Caco-2 (cell line): ENCODE measurements at places on chromosomes 6 and 20.
A peak's percentile ranks its signal among the peaks of the same experiment; 100 is the strongest.

DNA sequence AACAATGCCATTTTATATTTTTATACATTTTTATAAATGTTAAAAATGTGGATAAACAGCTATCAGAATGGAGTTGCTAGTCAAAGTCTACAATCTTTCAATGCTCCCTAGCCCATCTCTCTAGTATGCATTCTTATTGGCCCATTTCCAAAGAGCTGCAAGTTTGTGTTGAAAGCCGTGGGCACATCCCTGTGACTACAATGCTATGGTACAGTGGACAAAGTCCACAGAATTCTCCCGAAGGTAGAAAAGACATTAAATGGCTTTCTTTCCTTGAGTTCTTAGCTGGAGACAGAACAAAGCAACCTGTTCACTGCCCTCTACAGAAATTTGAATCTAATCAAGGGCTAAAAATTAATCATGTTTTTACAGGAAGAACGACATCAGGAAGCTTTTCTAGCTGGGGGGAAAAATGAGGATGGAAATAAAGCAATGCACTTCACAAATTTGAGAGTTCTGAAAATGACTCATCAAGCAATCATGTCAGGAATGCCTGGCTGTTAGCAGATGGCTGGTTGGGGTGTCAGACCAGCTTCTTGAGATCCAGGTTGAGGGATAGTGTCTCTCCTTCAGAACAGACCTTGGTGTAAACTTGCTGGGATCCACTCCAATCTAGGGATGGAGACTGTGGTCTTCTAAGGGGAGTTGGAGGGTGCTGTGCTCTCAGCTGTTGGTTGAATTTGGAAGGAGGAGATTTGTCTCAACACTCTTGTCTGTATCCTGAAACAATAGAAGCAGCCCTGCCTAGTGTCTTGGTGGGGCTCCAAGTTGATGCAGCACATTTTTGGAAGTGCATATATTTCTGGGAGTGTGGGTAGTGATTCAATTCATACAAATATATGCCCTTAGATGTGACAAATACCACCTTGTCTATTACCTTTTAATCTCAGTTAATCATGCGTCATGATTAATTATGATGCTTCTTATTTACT lies 143.4 kb upstream of the PHACTR1 start:
- DNase-seq, result peak; percentile 60

- DNase-seq, result no peak
These were observed 47.6 kb downstream of the STX11 start for GRCh38 chr6:144197919-144198318.

- DNase-seq, result no peak
These were observed 138.3 kb upstream of the SGK1 start for GRCh38 chr6:134456226-134456625.

- DNase-seq, result no peak
These were observed 23.1 kb downstream of the FKBP5 start for GRCh38 chr6:35665573-35665972.

DNA sequence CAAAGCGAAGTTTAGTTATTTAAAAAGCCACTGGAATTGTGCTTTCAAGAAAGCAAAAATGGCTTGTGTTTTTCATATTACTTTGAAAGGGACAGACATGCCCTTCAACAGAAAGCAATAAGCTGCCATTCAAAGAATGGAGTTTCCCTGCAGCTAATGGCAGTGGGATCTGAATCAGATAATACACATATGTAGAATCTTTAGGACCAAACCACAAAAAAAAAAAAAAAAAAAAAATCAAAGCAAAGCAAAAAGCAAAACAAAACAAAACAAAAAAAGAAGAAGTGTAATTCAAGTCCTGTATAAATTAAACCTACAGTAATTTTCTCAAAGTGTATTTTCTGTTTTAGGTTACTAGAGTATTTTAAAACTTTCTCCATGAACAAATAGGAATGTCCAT lies 63.6 kb upstream of the ZNF217 start:
- DNase-seq, result no peak

GRCh38 chr20:34435589-34435988 lies 72.5 kb downstream of the ITCH start:
- no peak for DNase-seq
